ENCODE measurements at places on chromosomes 6 and 20. TPM values are rescaled to one million over a fixed set of nuclear protein-coding genes. Genes with fewer than 3 reads are reported as not detected.

DNA sequence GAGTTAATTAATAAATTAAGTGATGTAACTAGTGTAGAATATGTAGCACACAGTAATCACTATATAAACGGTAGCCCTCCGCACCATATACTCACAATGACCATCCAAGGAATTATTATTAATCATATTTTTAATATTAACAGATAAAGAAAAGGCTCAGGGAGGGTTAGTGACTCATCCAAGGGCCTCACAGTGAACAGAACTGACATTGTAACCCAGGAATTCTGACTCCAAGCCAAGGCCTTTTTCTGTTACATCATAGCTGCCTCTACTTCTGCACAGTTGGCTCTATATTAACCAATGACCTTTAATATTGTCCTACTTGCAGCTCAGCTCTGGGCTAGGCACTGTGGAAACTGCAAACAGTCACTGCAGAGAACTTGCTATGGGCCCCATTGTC lies 117.5 kb upstream of the SIRPG start:
- no peak for DNase-seq

DNA sequence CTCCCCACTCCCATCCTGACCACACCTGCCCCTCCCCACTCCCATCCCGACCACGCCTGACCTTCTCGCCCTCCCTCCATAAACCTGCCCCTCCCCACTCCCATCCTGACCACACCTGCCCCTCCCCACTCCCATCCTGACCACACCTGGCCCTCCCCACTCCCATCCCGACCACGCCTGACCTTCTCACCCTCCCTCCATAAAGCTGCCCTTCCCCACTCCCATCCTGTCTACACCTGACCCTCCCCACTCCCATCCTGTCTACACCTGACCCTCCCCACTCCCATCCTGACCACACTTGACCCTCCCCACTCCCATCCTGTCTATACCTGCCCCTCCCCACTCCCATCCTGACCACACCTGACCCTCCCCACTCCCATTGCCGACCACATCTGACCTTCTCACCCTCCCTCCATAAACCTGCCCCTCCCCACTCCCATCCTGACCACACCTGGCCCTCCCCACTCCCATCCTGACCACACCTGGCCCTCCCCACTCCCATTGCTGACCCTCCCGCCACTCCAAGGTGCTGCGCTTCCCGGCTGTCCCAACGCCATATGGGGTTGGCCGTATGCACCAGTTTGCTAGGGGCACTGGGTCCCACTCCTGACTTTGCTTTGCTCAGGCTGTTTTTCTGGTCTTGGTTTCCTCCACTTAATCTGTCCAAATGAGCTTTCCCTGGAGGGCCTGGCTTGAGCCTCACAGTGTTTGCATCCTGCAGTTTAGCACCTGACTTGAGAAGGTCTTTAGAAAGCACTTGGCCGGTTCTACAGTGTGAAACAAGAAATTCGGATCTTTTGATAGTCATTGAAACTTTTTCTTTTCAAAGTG lies 2.9 kb downstream of the KIF25 start:
- no peak for DNase-seq

DNA sequence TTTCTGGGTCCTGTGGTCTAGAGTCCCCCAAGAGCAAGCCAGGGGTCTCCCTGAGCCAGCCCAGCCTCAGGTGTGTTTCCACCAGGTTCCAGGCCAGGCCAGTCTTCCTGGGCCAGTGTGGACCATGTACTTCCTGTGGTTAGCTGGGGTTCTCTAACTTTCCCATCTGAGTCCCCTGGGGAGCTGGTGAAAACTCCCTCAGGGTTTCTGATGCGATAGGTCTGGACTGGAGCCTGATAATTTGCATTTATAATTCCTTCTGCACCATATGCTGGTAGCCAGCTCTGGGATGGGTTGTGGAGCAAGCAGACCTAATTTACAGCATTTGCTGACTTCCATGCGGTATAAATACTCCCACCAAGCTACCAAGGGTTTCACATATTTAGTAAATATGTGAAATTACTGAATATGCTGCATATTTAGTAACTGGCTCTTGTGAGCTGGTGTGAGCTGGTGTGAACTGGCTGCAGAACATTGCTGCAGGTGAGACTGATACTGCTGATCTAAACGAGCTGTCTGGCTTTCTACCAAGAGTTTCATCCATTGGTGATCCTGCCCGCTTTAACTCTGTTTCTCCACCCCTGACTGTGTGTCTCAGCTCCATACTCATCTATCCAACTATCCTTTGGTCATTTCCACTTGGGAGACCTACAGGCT lies 62.6 kb downstream of the RIN2 start:
- no peak for DNase-seq

DNA sequence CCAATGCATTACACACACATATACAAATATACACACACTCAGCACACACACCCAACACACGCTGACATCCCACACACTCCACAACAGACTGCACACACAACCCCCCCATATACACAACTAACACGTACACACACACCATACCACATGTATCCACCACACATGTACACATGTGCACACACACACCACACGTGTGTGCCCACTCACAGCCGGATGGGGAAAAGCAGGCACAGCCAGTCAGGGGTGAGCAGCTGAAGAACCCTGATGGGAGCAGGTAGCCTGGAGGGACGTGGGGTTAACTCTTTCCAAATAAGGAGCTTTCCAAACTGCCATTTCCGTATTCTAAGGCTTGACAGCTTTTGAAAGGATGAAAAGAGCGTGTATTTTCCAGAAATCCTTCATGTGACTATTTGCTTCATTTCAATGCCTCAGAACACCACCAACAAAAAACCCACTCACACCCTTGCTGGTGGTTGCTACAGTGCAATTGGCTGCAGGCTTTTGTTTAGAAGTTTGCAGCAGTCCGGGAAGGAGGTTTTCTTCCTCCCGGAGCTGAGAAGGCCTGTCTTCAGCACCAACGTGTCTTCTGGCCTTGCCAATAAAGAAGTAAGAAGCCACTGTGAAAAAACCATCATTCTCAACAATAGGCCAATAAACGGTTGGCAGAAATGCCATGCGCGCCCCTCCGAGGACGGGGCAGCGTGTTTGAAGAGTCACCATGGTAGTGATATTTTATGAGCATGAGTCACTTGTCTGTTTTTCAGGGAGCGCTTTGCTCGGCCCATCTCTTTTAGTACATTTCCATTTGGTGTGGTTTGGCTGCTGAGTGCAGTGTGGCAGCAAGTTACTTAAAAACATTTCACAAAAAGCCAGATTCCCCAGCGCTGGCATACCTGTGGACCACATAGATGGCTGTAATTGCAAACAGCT lies 131.3 kb upstream of the GMDS start:
- DNase-seq: no peak

DNA sequence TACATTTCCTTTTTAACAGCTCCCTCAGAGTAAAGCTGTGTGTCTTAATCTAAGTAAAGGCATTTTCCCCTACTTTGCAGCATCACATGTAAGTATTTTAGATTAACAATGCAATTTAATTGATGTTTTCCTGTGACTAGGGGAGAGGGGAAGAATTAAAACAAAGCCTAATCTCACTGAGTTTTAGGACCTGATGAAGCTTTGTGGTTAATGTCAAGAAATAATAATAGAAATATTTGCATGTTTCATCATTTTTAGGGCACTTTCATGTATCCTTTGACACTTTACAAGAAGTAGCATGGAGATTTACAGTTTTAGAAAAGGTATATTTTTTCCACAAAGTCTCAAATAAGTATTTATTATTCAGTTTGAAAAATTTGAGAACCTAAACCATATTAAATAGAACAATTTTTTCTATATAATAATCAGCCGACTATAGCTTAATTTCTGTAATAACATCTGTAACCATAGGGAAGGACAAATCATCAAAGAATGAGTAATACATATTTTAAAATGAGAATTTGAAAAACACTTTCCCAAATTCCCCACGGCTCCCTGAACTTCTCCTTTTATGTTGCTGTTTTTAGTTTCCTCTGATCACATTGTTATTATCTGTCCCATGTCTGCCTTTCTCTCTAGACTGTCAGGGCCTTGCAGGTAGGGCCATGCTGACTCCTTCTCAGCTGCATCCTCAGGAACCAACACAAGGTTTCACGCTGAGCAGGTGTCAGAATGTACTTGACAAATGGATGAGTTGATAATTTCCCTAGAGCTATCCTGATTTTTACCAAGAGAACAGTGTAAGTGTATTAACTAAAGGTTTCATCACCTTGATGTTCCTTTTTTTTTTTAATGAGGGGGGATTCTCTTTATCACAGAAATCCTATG lies 338.1 kb downstream of the SYNE1 start:
- no peak for DNase-seq

- no peak for DNase-seq
These were observed 58.4 kb upstream of the ARID1B start for GRCh38 chr6:156718647-156719394.

DNA sequence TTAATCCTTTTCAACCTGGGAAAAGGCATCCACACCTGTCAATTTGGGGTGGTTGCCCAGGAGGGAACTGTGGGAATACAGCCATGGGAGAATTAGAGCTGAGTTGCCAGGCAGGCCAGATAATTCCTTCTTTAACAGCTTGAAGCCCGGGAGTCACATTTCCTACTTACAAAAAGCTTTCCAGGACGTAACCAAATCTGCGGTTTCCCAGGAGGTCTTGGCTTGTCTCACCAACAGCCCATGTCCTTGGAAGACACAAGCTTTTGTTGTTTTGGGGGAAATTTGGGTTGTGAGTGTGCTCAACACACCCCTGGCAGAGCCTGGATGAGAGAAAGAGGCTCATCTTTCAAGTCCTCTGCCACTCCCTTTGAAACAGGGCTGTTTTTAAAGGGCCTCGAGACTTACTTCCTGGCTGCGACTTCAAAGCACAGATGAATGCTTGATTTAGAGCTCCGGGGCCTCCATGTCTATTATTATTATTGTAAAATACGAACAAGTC lies 465.9 kb upstream of the BTBD3 start:
- DNase-seq: no peak

DNA sequence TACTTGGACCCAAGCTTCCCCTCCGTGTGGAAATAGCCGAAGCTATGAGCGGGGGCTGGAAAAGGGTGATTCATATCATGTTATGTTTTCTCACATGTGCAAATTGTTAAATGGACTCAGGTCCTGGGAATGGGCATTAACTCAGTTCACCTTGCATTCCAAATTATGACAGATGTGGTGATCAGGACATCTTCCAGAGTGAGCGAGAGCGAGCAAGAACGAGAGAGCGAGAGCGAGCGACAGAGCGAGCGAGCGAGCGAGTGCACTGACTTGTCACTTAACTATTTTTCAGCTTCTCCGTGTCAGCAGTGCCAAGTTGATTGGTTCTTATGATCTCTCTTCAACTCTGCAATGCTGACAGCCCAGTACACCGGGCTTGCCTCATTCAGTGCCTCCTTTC lies 437.4 kb upstream of the NRSN1 start:
- DNase-seq: no peak

GRCh38 chr6:2448826-2449571 lies 203.6 kb upstream of the GMDS start:
- no peak for DNase-seq

DNA sequence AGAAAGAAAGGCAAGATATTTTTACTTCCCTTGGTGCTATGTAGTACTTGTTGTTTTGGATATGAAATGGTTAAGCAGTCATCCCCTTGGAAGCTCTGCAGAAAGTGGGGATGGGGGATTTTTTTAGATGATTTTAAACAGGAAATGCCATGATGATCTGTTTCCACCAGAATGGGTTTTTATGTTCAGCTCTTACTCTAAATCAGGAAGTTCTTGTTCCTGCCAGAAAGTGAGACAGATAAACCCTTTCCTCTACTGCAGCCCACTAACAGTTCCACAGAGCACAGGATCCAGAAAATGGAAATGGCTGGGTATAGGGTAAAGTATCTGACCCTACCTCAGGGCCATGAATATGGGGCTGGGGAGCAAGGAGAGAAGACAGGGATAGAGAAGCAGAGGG lies 32.1 kb upstream of the PPP1R3G start:
- DNase-seq: no peak

CAGE1 gene
- polyA plus RNA-seq: not detected

RAET1E gene
- polyA plus RNA-seq: not detected

SEL1L2 gene
- not detected for polyA plus RNA-seq

SRSF12 gene
- polyA plus RNA-seq: not detected

CRIP3 gene
- polyA plus RNA-seq: not detected

JPH2 gene
- polyA plus RNA-seq: not detected
